ENCODE measurements at places on chromosomes 3 and 15.

DNA sequence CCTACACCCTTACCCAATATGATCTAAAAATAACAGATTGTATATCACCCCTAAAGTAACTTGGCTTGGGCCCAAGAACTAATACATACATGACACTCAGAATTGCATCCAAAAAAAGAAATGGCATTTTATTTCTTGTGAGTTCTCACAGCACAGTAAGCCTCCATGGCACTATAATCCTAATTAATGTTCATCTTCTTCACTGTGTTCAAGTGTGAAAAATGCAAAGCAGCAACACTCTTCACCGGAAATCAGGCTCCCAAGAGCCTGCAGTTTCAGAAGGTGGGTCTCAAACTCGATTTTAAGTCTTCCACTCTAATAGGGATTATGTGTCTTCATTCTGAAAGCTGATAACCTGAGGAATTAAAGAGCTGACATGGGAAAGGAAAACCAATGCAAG, 142.8 kb upstream of the TSC22D2 start:
- no peak for DNase-seq

GRCh38 chr3:125003369-125003853, 52.4 kb downstream of the HEG1 start:
- no peak for DNase-seq

DNA sequence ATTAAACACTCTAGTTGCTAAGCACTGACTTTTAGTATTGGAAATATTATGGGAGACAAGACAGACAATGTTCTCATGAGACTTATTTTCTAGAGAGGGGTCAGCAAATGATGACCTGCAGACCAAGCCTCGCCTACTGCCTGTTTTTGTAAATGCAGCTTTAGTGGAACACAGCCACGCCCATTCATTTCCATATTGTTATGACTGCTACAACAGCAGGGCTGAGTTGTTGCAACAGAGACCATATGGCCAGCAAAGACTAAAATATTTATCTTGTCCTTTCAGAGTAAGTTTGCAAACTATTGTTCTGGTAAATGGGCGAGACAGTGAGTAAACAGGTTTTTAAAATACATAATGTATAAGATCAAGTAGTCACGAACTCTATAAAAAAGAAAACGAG, 570.2 kb downstream of the NTRK3 start:
- DNase-seq = no peak

DNA sequence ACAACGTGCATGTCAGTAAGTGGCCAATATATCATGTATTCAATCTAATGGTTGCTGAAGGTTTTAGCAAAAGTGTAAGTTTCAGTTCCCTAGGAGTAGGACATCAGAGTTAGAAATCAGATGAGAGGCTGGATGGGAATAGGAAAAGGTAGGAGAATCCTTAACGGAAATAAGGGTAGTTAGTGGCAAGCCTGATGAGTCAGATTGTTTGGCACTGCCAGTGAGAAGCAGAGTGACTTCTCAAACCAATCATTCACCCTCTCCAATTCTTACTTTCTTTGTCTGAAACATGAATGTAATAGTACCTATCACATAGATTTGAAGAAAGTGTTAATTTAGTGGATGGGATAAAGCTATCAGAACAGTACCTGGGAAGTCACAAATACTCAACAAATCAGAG, 894.0 kb downstream of the NTRK3 start:
- DNase-seq = no peak

DNA sequence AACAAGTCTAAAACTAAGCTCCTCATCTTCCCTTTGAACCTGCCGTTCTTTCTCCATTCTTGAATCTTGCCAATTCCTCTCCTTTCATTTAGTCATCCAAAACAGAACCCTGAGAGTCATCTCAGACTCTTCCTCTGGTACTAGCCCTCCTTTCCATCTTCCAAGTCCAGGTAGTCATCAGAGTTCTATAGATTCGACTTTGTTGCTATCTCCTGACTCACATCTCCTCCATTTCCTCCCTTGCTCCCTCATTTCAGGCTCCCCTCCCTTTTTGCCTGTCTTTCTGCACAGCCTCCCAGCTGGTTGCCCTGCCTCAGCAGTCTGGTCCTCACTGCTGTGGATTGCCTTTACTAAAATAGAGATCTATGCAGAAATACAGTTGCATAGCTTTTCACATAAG, 4.7 kb downstream of the ATG7 start:
- no peak for DNase-seq

GRCh38 chr3:187983484-187984124, 170.4 kb upstream of the LPP start:
- no peak for DNase-seq

GRCh38 chr15:99931703-99932603, 198.7 kb upstream of the LYSMD4 start:
- no peak for DNase-seq

GRCh38 chr3:52615166-52615565, 70.5 kb downstream of the PBRM1 start:
- no peak for DNase-seq

DNA sequence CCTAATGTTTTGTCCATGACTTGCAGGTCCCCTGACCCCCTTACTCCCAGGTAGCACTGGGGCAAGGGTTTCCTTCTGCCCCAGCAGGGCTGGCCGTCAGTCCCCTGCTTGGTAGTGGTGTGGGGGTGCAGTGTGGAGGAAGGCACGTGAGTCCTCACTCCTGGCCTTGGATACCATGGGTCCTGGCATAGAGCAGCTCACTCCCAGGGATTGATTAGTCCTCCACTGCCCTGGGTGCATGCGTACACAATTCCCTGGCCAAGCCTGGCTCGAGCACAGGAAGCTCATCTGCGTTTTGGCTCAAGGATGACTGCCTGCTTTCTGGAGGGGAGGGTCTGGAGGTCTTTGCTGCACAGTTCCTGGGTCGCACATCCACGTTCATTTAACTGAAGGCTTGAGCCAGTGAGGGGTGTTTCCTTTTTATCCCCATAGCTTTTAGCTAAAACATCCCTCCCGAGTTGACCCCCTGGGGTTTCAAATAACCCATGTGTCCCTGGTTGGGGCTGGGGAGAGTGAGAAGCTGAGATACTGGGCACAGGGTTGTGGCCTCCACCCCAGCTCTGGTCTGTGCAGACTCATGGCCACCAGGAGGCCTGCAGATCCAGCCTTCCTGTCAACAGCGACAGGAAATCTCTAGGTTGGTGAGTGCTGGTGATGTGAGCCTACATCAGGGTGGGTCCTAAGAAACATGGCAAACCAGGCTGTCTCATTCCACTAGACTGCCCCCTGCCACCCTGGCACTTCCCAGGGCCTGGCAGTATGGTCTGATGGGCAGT, 11.5 kb downstream of the HEMK1 start:
- no peak for DNase-seq

All from NCI-H146 (cell line).